ENCODE measurements at places on chromosomes 1 and 21.

DNA sequence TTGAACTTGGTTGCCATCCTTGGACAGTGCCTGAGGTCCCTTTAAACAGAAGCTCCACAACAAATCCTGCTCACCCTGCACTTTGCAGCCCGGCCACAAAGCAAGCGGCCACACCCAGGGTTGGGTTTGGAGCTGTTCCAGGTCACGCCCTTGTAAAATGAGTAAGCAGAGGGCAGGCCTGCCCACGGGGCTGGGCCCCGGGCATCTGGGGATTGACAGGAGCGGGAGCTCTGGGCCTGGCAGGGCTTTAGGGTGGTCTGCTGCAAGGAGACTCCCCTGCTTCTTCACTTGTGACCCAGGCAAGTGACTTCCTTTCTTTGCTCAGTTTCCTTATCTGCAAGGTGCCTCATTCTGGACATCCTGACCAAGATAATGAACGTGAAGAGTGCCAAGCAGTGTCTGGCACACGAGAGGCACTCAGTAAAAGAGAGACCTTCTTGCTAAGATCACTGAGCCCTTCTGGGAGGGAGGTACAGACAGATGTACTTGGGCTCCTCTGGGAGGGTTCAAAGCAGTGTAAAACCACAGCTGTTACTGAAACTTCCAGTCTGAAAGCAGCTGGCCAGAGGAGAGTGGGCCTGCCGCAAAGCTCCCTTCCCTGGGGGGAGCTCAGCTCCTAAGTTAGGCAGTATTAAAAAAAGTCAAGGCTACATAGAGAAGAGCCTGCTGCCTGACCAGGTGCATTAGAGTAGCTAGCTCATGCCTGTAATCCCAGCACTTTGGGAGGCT lies 2.6 kb downstream of the E2F2 start:
- DNase-seq, result peak; percentile 92

DNA sequence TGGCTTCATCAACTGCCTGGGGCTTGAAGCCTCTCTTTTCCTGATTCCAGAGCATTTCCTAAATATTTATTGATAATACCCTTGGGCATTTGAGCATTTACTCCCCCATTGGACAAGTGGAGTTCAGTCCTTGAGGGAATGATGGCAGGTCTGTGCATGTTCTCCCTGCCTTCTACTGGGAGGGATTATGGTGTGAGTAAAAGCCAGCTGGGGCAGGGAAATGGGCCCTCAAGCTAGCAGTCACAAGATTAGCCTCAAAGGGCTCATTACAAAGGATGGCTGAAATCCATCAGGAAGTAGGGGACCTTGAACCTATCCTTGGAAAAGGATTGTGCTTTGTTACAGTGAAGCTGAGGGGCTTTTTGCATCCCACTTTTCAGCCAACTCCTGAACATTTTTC lies 24.2 kb upstream of the OSBPL9 start:
- no peak for DNase-seq

- DNase-seq, result peak; percentile 64
These were observed 1.6 kb downstream of the STPG1 start for GRCh38 chr1:24411963-24412362.

- peak; percentile 45 for DNase-seq
These were observed 11.3 kb downstream of the RPAP2 start for GRCh38 chr1:92310185-92310597.

GRCh38 chr1:56758135-56758534 lies 61.1 kb downstream of the FYB2 start:
- peak; percentile 23 for DNase-seq

- no peak for DNase-seq
These were observed 25.3 kb upstream of the RAP1A start for GRCh38 chr1:111594306-111594693.

DNA sequence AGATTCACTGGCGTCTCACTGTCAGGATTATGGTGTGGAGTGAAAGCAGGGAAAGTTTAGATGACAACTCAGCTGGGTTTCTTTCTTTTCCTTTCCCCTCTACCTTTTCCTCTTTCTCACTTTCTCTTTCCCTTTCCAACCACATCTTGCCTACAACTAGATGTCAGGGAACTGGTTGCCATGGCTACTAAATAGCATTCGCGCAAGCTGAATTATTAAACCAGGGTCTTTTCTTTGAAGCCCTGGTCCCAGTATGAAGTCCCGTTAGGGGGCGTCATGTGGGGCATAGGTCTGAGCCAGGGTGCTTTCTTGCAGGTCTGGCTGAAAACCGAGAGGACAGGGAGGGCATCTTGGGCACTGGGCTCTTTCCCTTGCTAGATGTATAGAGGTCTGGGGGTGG lies 168.4 kb upstream of the CACNA1E start:
- DNase-seq, result no peak

GRCh38 chr1:147812799-147813198 lies 52.4 kb upstream of the GJA5 start:
- DNase-seq, result no peak

GRCh38 chr1:57591842-57592241 lies 168.0 kb upstream of the DAB1 start:
- DNase-seq, result no peak

DNA sequence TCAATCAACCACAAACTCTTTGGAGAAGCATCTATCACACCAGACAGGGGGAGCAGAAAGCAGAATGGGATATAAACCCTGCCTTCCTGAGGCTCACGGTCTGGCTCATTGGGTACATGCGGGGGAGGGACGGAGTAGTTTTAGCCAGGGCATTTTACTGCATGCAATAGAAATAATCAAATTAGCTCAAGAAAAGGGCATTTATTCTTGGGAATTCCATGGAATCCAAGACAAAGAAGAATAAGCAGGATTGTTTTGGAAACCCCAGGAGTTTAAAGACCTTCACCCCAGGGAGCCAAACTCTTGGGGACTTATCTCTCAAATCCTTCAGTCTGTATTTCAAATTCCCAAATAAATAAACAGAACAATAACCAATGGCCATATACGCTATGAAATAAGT lies 5.2 kb upstream of the KAZN start:
- no peak for DNase-seq

DNA sequence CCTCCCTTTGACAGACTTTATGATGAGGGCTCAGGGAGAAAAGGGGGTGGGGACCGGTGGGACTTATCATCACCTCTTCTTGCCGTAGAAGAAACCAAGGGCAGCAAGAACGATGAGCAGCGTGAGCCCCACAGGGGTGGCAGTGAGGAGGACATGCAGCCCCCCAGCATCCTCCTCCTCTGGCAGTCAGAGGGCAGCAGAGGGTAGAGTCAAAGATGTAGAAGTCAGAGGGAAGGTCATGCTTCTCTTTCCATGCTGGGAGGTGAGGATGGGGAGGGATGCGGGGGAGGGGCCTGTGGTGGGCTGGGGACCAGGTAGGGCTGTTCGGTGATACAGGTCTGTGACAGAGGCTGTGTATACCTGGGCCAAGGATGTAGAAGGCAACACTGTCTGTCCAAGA lies 14.8 kb downstream of the INSRR start:
- no peak for DNase-seq

DNA sequence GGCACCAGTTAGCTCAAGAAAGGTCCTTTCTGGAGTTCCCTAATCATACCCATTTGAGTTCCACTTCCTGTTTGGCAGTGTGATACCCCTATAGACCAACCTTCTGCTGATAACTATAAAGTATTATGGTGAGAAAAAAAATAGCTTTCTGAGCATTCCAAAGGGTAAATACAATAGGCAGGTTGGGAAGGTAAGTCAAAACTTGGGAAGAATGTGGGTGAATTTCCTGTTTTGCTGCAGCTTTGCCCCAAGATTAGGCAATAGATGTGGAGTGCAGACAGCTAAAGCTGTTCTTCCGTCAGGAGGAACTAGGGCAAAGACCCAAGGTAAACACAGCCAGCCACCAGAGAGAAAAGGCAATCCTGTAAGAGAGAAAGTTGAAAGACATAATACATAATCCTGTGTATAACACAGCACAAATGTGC lies 49.9 kb upstream of the GUCA2A start:
- DNase-seq, result peak; percentile 63

DNA sequence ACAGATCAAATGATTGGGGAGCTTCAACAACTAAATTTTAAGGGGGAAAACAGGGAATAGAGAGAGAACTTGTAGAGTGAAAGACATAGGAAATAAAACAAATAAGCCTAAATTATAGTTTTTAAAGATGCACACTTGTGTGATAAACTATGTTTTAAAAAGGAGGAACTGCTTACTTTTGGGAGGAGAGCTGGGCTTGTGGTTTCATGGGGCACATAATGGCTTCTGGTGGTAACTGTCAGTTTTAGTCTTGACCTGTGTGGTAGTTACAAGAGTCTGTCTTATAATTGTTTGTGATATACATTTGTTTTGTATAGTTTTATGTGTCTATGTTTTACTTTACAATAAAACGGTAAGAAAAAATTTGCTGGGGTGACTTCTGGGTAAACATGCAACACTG lies 165.3 kb downstream of the COL24A1 start:
- no peak for DNase-seq

- DNase-seq, result no peak
These were observed 24.2 kb upstream of the C1orf174 start for GRCh38 chr1:3924186-3924824.

GRCh38 chr1:163414778-163415177 lies 93.0 kb downstream of the NUF2 start:
- no peak for DNase-seq

DNA sequence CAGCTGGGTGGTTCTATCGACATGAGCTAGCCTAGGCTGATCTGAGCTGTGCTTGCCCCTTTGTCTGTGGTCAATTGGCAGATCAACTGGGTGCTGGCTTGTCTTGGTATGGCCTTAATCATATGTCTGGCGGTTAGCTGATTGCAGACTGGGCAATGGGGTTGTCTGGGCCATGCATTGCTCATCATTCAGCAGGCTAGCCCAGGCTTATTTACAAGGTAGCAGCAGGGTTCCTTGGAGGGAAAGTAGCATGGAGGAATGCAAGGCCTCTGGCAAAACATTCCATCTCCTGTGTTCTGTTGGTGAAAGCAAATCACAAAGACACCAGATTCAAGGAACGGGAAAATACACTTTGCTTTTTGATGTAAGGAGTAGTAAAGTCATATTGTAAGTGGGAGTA lies 84.0 kb upstream of the IVNS1ABP start:
- DNase-seq, result no peak

DNA sequence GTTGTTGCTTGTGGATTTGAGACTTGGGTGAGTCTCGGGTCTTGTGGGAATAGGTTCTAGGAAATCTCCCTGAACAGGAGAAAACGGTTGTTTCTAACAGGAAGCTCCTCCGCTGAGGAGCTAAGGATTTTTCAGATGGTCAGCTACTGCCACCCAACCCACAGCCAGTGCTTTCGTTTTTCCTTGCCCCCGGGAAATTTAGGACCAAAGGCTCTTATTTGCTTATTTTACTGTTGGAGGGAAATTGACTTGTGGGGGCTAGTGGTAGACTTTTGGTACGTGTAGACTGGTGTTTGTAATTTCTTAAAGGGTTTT lies 792 bp downstream of the SNX7 start:
- DNase-seq, result no peak

DNA sequence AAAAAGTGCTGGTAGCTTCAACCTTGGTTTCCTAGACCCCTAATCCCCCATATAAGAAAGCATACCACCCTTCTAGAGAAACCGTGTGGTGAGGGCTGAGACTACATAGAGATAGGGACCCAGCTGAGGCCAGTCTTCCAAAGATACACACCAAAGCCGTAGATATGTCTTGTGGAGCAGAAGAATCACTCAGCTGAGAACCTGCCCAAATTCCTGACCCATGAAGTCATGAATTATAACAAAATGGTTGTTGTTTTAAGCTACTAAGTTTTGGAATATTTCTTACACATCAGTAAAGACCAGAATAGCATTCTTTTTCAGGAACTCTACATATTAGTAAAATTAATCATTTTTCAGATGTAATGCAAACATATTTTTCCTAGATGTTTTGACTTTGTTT lies 3.3 kb upstream of the SNRPE start:
- peak; percentile 73 for DNase-seq

- DNase-seq, result no peak
These were observed 1596.9 kb downstream of the PLA2G4A start for GRCh38 chr1:188425687-188426086.

DNA sequence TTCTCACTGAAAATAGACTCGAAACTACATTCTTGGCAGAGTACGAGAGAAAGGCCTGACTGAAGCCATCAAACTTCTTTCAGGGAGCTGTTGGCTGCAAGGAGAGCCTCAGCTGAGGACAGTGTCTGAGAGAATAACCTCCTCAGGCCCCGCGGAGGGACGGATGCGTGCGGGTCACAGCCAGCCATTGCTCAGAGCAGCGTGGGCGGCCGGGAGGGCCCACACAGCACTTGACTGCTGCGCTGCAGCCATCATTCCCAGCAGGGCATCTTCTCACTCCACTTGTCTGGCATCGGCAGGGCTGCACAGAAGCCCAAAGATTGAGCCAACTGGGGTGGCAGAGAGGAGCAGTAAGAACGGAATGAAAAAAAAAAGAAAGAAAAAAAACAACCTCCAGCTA lies 113.5 kb downstream of the XCL2 start:
- no peak for DNase-seq

DNA sequence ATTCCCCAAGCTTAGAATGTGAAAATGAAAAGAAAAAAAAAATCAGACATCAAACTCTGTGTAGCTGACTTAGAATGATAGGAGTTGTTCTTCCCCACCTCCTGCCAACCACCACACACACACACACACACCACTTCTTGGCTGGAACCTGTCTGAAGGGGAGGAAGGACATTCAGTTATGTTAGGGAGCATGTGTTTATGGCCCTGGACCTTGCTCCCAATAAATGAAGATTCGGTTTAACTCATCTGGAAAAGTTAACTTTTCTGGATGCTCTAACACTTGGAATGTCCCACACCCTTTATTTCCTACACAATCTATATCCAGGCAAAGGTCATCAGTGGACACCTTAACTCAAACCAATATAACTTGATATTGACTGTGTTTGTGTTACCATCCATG lies 112.4 kb downstream of the DAB1 start:
- DNase-seq, result no peak

DNA sequence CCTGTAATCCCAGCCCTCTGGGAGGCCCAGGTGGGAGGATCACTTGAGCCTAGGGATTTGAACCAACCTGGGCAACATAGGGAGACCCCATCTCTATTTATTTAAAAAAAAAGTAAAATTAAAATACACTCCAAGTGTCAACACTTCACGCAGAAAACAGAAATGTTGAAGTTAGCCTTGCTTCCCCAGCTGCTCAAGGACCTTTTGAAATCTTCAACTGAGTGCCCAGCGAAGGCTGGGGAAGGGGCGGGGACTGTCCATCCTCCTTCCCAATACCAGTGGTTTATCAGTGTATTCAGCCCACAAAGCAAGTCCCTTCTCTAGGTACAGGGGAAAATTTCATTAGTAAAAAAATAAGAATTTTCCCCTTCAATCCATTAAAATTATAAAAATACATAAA lies 2.2 kb upstream of the DNAJC28 start:
- DNase-seq, result no peak

DNA sequence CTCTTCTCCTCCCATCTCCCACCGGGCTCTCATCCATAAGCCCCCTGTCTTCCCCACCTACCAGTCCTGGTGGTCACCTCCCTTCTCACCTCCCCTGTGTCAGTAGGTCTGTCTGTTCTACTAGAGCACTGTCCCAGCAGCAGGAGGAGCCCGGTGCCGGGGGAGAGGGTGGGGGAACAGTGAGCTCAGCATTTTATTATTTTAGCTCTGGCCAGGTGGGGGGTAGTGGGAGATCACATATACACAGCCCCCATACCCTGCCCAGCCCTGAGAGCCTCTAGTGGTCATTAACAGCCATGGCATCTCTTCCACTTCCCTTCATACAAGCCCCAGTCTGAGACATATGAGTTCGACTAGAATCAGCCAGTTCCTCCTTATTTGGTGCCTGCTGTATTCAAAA lies at the start of gene TMOD4:
Gene TMOD4, minus strand, starts transcription at position 119 of the 400 bp plus-strand sequence. CDS start 1,106 bp downstream, outside the sequence.
- no peak for DNase-seq

GRCh38 chr21:15445327-15445726 lies 284.5 kb upstream of the USP25 start:
- no peak for DNase-seq

- DNase-seq, result no peak
These were observed 152.3 kb upstream of the SPAG17 start for GRCh38 chr1:118337346-118337745.

All from PC-9 (cell line).